ENCODE measurements at places on chromosomes 12 and 14. TPM values are rescaled to one million over a fixed set of nuclear protein-coding genes. Genes with fewer than 3 reads are reported as not detected.

Gene CCDC196
- total RNA-seq, result not detected

DNA sequence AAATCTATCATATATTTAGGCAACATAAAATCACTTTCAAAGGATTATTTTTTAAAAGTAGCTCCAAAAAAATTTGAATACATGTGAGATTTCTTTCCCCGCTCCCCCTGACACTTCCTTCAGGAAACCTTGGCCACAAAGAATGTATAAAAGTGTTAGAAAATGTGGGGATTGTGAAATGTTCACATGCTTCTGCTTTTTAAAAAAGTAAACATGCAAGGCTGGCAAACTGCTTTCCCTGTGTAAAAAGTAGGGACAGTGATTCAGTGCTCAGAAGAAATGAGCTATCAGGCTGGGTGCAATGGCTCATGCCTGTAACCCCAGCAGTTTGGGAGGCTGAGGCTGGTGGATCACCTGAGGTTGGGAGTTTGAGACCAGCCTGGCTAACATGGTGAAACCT is 26.6 kb downstream of the MBIP start:
- no peaks in the 10 kb centered on the region for H3K27me3 ChIP-seq
- peaks cover 10% of the 10 kb centered on the region for H3K36me3 ChIP-seq
- H3K27ac ChIP-seq, result no peak overlapping the region
- H3K4me3 ChIP-seq, result no peak overlapping the region

DNA sequence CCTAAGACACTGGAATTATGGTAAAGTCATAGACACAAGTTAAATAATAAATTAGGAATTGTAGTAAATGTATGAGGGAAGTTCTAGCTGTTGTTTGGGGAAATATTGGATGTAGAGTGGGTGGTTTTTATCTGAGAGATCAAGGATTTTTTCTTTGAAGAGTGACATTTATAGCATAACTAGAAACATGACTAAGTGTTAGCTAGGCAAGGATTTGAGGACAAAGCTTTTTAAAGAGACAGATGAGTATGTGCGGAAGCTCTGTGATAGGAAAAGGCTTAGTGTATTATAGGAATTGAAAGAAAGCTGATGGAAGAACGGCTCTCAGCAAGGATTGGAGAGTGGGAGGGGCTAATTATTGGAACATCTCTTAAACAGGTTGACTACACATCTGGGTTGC is 24.5 kb downstream of the PDZRN4 start:
- H3K27me3 ChIP-seq, result no peaks in the 10 kb centered on the region
- H3K4me3 ChIP-seq, result no peak overlapping the region
- DNase-seq, result no peak
- no peaks in the 10 kb centered on the region for H3K4me1 ChIP-seq
- H3K27ac ChIP-seq, result no peak overlapping the region

- no peak overlapping the region for H3K27ac ChIP-seq
- no peak for DNase-seq
- H3K4me3 ChIP-seq, result no peak overlapping the region
- no peaks in the 10 kb centered on the region for H3K36me3 ChIP-seq
- peaks cover 13% of the 10 kb centered on the region for H3K4me1 ChIP-seq
- peaks cover 4% of the 10 kb centered on the region for H3K27me3 ChIP-seq
Observed at GRCh38 chr12:109716092-109716479, 2.5 kb downstream of the FAM222A start.

Gene P2RX2
- total RNA-seq, result not detected

DNA sequence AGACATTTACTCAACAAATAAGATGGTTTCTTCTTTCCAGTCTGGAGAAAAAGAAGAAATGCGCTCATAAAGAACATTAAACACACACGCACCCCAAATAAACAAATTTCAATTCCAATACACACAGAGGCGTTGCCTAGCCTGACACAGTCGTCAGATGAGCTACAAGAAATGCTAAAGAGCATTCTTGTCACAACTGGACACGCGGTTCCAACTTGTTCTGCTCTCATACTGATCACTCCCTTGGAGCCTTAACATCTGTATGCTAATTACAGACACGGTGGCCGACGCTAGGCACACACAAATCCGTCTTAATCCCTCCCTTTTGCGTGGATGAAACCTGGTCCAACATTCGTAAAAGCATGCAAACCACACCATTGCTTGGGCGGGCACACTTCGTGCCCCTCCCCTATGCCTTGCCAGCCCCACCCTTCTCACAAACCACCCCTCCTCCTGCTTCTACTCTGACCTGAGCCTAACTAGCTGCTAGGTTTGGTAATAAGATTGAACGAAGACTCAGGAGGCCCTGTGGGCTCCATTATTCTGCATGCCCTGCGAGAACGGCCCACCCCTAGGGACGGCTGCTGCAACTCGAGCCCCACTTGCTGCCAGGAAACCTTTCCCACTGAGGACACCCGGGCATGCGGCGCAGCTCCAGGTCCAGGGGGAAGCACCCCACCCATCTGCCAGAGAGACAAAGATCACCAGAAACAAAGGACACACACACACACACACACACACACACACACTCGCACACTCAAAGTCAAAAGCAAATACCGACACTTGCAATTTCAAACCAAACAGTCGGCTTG is 1.2 kb downstream of the KCNK10 start:
- DNase-seq, result no peak
- no peak overlapping the region for H3K27ac ChIP-seq
- no peaks in the 10 kb centered on the region for H3K4me1 ChIP-seq
- H3K36me3 ChIP-seq, result no peaks in the 10 kb centered on the region
- peaks cover 97% of the 10 kb centered on the region for H3K27me3 ChIP-seq
- no peak overlapping the region for H3K4me3 ChIP-seq

Gene RPS29
- 1,002 TPM for total RNA-seq

DNA sequence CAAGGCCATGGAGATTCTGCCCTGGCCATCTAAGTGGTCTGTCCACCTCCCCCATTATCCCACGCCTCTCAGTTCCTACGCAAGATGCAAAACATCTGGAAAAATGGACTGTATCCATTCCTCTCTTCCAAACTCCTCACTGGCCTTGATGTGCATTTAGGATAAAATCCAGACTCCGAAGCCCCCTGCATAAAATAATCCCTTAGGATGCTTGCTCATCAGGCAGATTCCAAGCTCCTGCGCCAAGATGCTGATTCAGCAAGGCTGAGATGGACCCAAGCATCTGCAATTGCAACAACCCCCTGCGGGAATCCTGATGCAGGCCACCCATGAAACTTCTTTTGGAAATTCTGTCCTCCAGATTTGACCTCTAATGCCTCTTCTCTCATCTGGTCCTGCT is 81.6 kb downstream of the SPRING1 start:
- no peak overlapping the region for H3K4me3 ChIP-seq
- no peaks in the 10 kb centered on the region for H3K27me3 ChIP-seq
- no peak overlapping the region for H3K27ac ChIP-seq
- no peak for DNase-seq

DNA sequence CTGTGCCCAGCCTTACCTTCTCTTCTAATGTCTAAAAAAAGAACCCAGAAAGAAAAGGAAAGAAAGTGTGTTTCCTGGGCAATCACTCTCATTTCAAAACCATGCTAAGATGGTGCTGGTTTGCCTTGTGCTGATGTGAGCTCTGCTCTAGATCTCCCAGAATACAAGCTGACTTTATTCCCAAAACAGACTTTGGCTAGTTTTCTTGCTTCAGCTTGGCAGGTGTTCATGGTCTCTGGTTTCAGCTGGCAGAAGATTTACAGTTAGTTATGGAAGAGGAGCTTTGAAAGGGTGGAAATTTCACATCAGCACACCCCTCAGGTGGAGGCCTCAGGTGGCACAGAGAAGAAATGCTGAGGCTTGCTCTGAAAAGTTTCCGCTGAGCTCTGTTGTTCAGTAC is 34.4 kb downstream of the PPP1R36 start:
- H3K27ac ChIP-seq, result no peak overlapping the region
- no peak overlapping the region for H3K4me3 ChIP-seq
- H3K36me3 ChIP-seq, result no peaks in the 10 kb centered on the region

DNA sequence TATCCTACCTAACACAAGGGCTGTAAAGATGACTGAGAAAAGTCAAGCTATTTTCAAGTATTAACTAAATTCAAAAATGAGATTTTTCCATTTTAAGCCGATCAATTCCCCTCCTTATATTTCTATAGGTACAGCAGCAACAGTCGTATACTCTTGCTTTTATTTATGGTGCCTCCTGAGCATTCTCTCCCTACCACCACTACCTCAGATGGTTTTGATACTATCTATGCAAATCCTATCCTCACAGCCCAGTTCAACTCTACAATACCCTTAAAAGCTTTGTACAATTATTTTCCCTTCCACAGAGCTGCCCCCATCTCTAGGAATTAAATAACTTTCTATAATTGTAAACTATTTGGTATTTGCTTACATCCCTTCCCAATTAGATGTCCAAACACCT is 52.1 kb downstream of the GALC start:
- H3K27ac ChIP-seq, result no peak overlapping the region
- DNase-seq, result no peak
- no peaks in the 10 kb centered on the region for H3K4me1 ChIP-seq
- H3K4me3 ChIP-seq, result no peak overlapping the region

DNA sequence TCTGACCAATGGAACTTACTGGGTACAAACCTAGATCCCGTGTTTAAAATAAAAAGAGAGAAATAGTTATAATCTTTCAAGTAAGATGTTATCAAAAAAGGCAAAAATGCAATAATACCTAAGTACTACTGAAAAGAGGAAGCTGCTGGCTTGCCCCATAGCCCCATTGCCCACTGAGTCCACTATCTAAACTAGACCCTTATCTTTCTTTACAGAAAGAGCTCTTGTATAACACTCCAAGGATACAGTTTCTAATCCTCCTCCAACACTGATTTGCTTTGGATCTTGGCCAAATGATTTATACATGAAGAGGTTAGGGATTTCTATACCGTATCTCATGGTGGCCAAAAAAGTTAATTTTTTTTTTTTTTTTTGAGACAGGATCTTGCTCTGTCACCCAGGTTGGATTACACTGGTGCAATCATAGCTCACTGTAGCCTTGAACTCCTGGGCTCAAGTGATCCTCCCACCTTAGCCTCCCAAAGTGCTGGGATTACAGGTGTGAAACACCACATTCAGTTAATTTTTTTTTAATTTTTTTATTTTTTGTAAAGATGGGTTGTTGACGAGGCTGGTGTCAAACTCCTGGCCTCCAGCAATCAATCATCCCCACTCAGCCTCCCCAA is 2.6 kb downstream of the GXYLT1 start:
- no peak for DNase-seq
- H3K4me1 ChIP-seq, result peaks cover 21% of the 10 kb centered on the region
- H3K27me3 ChIP-seq, result no peaks in the 10 kb centered on the region
- no peak overlapping the region for H3K27ac ChIP-seq
- H3K4me3 ChIP-seq, result no peak overlapping the region

- no peaks in the 10 kb centered on the region for H3K36me3 ChIP-seq
- no peak overlapping the region for H3K27ac ChIP-seq
- H3K27me3 ChIP-seq, result no peaks in the 10 kb centered on the region
Observed at GRCh38 chr12:93146263-93146939, 217.3 kb upstream of the EEA1 start.

DNA sequence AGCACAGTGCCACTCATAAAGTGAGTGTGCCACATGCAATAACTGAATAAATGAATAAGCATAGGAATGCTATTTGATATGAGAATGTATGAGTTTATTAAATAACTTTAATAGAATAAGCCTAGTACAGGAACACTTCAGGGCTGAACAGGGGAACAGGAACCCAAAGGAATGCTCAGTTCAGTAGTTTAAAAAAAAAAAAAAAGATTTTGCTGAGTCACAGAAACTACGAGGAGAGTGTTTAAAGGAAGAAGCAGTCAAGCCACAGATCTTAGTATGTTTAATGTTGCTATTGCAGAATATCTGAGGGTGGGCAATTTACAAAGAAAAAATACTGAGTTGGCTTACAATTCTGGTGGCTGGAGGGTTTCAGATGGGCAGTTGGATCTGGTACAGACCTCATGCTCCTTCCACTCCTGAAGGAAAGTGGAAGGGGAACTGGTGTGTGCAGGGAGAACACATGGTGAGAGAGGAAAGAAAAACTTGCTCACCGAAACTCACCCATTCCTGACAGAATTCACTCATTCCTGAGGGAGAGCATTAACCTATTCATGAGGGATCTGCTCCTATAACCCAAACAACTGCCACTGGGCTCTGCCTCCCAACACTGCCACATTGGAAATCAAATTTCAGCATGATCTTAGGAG is 880.3 kb upstream of the MGAT4C start:
- H3K27me3 ChIP-seq, result no peaks in the 10 kb centered on the region
- DNase-seq, result no peak
- no peaks in the 10 kb centered on the region for H3K4me1 ChIP-seq
- H3K36me3 ChIP-seq, result no peaks in the 10 kb centered on the region
- no peak overlapping the region for H3K27ac ChIP-seq

Gene TMEM119
- not detected for total RNA-seq

Gene KCNK13
- total RNA-seq, result 0.11 TPM
